ENCODE measurements at places on chromosomes 6 and 20.

DNA sequence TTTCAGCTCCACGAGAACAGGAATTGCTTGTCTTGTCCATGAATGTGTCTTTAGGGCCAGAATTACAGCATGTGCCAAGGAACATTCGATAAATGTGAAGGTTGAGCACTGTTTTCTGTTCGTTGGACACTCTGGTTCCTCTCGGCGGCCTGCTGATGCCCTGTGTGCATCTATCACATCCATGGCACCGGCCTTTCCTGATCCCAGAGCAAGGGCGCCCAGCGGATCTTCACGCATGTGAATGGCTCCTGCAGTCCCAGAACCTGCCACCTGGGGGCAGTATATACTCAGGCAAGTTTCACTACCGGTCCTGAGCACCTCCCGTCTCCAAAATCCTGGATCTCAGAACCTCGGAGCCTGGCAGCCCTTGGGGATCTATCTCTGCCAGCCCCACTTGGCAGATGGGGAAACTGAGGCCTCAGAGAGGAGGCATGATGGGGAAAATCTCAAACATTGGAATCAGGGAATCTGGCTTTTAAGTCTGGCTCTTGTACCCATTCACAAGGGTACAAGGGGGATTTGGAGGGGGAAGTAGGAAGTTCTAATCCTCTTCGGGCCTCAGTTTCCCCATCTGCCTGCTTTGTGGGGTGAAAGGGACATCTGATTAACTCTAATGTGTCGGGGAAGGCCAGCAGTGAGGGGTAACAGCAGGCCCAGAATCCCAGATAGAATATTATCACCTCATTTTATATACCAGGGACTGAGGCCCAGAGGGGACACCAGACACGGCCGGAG, 4.3 kb upstream of the CEBPB start:
- peak; percentile 95 for DNase-seq

- DNase-seq: no peak
These were observed 152.4 kb upstream of the COL21A1 start for GRCh38 chr6:56399672-56400263.

DNA sequence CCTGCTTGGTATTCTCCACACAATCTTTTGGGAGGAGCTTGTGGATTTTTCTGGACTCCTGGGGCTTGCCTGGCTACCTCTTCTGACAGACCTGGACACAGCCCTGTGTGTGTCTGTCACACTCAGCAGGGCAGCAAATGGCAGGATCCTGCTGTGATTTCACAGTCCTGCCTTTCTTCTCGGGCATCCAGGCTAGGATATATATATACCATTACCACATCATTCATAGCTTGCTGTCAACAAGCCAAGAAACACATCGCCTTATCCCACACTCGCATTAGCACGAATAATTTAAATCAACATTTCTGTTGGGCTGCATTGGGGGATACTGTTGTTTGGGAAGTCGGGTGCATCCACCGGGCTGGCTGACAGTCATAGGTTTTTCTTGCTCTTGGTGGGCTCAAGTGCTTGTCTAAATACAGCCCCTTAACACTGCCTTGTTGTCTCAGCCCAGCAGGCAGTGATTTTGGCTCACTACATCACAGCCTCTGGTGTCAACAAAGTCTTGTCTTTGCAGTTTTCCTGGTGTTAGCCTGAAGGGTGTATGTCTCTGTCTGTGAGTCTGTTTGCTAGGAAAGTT, 154.9 kb upstream of the FERMT1 start:
- DNase-seq: no peak

- DNase-seq: no peak
These were observed 312.9 kb downstream of the SAMD5 start for GRCh38 chr6:147821295-147821897.

DNA sequence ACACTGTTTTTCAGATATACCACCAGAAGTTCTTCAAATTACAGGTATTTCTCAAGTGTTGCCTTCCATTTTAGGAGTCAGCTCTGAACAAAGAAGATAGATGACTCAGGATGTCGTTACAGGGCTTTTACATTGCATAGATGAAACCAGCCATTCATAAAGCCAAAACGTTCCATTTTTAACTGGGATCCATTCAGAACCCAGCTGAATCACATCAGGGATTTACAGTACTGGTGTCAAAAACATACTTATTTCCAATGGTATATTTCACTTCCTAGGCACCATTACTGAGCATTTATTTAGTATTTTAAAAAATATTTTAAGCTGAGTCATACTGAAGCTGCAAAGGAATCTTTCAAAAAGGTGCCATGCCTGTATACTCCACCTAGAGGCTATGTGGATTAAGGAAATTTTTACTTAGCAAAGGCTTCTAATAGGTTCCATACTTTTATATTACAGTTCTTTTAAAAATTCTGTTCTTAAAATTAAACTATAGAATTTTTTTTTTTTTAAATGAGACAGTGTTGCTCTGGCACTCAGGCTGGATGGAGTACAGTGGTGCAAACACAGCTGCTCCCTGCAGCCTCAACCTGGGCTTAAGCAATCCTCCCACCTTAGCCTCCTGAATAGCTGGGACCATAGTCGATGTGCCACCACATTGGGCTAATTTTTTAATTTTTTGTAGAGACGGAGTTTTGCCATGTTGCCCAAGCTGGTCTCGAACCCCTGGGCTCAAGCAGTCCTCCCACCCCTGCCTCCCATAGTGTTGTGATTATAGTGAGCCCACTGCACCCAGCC, 2.6 kb downstream of the ASF1A start:
- peak; percentile 51 for DNase-seq
